ENCODE measurements at places on chromosomes 2 and 18.

DNA sequence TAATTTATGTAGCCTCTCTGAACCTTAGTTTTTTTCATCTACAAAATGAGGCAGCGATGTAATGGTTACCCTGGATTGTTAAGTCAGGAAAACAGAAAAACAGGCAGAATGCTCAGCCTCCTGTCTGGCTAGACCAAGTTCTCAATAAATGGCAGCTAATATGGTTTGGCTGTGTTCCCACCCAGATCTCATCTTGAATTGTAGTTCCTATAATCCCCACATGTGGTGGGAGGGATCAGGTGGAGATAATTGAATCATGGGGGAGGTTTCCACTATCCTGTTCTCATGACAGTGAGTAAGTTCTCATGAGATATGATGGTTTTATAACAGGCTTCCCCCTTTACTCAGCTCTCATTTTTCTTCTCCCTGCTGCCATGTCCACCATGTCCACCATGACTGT, 220.0 kb downstream of the CMPK2 start:
- no peak for DNase-seq

DNA sequence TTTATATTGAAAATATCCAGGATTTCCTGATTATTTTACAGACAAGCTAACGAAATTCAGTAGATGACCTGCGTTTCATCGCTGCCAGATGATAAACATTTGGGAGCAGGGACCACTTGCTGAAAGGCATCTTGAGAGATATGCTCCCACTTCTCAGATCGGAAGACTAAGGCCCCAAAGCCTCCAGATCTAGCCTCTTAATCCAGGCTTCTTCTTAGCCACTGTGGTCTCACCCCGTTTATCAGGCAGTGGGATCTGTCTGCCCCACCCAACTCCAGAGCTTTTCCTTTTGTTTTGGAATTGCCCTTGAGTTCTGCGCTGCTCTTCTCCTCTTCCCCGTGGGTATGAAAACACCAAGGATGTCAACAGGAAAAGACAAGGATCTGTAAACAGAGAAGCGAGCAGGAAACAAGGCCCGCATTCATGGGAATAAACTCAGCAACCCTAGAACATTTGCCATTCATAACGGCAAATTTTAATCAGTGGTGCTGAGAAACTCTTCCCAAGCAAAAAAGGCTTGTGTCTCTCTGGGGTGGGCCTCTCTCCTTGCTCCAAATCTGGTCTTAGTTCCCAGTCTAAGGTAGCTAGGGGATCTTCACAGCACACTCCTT, 21.4 kb downstream of the MYL12B start:
- DNase-seq, result no peak

GRCh38 chr2:189834059-189834458, 49.8 kb downstream of the PMS1 start:
- DNase-seq, result no peak

- DNase-seq, result no peak
Observed at GRCh38 chr2:40038646-40039045, 259.6 kb upstream of the THUMPD2 start.

- DNase-seq, result no peak
Observed at GRCh38 chr2:236479814-236480213, 89.8 kb upstream of the ACKR3 start.
